Left renal cortex interstitium (tissue), 4 donors: ENCODE measurements at places on chromosomes 5 and 9.

GRCh38 chr5:168898247-168898911 lies 319.2 kb upstream of the PANK3 start:
- no peak for DNase-seq

- no peak for DNase-seq
These were observed 13.2 kb downstream of the IRX2 start for GRCh38 chr5:2738156-2738699.

DNA sequence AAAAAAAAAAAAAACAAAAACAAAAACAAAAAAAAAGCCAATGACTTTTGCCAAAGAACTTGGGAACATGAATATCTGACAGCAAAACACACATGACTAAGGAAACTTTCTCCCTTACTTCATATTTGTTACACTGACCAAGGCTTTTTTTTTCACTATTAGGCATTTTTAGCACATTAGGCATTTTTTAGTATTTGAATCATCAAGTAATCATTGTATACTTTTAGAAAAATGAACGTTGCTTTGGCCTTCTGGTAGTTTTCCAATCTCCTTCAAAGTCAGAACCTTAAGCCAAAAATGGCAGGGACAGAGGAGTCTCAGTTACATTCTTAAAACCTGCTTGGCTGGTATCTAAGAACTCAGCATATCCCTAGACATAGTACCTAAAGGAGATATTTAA lies 19.3 kb downstream of the NREP start:
- no peak for DNase-seq

DNA sequence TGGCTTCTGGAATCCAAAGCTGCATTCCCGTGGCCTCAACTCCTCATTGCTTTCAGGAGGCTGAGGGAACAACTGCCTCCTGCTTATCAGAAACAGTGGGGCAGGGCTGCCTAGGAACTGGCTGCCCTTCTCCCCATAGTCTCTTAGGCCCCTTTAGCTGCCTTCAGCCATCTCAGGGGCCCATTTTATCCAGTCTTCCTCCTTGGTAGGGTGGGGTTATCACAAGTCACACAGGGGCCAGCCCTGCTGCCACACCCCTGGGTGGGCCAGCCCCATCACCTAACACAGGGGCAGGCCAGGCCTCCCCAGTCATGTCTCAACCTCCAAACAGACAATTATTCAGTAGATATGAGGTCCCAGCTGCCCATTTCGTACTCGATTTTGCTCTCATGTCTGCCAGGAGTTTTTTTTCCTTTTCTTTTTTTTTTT lies 3.9 kb downstream of the ALAD start:
- no peak for DNase-seq
